ENCODE measurements at places on chromosomes 2 and 18.

DNA sequence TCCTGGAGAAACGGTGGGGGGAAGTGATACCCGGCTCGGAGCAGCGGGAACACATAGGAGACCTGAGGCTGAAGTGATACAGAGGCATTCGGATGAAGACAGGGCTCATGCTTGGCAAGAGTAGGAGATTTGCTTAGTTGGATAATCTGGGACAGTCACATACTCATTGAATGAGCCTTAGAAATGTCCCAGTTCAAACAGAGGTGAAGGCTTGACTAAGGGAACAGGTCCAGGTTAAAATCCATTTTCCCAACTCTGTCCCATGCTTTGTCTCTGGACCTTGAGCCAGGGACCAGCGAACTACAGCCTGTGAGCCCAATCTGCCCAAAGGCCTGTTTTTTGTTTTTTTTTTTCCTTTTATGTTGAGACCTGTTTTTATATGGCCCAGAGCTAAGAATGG is 1.3 kb downstream of the UGT1A6 start:
- DNase-seq: no peak

DNA sequence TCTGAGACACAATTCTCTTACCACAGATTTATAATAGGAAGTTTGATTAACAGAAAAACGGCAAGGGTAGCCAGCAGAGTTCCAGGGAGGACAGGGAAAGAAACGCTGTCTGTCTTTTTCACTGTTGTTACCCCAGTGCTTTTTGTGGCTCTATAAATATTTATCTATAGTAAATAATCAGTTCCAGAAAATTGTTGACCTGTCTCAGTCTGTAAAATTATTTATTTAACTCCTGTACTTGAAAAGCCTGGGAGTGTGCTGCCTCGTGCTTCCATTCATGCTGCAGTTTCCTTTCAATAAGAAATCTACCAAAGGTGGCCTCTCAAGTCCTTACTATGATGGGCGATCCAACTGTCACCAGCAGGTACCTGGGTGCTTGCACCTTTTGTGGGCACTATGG is 102.9 kb downstream of the ETAA1 start:
- DNase-seq: no peak

DNA sequence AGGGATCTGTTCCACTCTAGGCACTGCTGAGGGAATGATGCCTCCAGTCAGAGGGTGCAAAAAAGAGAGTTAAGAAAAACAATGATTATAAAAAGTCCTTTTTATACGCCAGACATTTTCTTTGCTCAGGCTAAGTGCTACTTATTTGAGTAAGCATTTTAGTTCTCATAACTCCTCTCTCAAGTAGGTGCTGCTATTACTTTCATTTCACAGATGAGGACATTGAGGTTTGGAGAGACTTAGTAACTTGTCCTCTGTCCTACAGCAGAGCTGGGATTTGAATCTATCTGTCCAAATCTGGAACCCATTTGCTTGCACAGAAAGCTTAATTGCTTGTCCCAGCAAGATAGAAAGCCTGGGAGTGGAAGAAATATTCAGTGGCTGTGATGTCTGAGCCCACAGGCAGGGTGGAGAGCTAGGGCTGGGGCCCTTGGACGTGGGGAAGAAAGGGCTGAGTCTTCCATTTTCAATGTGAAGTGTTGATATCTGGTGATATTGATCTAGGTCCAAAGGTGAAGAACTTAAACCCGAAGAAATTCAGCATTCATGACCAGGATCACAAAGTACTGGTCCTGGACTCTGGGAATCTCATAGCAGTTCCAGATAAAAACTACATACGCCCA is 5.8 kb downstream of the IL37 start:
- DNase-seq: no peak

DNA sequence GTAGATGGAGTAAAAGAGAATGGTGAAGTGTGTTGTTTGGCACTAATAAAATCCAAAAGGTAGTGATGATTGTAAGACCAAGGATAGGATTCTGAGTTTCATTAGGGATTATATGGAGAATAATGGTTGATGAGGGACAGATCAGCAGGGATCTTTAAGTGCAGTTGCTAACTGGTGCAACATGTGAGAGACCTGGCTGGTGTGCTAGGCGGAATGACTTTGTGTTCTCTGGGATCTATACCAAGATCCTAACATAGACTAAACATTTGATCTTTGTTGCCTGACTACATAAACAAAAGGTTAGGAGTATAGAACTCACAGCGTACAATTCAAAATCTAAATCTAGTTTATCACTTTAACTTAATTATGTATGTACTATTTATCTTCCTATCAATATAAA is 135.4 kb downstream of the PTRHD1 start:
- DNase-seq: no peak

- no peak for DNase-seq
Observed at GRCh38 chr18:49866680-49867079, 53.3 kb upstream of the ACAA2 start.

- no peak for DNase-seq
Observed at GRCh38 chr2:145807554-145807953, 1287.6 kb upstream of the ZEB2 start.

- DNase-seq: no peak
Observed at GRCh38 chr2:71064110-71064611, 4.3 kb upstream of the NAGK start.

DNA sequence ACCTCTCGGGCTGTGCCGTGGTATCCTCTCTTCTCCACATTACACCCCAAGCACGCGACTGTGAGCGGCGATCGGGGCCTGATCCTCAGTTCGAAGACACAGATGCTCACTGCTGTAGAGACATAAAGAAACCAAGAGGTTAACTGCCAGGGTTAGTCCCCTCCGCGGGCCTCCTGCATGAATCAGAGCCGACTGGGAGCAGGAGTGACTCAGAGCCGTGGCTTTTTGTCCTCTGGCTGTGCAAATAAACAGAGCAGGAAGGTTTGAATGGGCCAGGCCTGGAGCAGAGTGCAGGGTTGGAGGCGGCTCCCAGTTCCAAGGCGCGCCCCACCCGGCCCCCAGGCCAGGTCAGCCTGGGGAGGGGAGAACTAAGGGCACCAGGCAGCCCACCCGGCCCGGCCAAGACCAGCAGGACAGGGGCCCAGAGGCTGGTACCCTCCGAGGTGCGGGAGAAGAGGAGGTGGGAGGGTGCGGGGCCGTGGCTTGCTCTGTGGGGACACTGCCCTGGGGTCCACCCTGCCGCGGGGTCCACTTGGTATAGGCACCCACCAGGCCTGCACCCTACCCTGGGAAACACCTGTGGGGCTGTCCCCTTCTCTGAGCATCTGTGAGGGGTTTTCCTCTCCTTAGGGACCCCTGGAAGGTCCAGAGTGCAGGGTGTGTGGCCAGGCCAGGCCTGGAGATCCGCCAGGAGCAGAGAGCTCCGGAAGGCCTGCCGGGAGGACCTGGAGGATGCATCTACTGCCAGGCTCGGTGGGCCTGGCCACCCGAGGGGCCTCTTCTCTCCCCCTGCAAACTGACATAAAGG is 16.5 kb downstream of the TWIST2 start:
- DNase-seq: peak; percentile 98

- no peak for DNase-seq
Observed at GRCh38 chr2:10524341-10524740, 76.2 kb upstream of the ODC1 start.

DNA sequence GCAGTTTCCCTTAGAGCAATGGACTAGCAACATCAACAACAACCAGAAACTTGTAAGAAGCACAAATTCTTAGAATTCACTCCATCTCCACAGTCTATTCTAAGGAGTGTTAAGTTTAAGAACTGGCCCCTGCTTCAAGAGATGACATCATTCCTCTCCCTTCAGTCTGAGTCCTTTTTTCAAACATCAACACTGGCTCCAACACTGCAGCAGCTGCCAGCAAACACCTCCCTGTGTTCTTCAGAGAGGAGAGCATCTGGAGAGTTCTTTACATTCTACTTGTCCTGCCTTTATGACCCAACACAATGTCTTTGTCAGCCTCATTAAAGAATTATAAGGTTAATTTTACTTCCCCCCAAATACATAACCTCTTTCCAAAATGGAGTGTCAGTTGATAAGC is 122.3 kb downstream of the HNMT start:
- DNase-seq: no peak

GRCh38 chr2:196278491-196278911 is 107.1 kb upstream of the STK17B start:
- no peak for DNase-seq

DNA sequence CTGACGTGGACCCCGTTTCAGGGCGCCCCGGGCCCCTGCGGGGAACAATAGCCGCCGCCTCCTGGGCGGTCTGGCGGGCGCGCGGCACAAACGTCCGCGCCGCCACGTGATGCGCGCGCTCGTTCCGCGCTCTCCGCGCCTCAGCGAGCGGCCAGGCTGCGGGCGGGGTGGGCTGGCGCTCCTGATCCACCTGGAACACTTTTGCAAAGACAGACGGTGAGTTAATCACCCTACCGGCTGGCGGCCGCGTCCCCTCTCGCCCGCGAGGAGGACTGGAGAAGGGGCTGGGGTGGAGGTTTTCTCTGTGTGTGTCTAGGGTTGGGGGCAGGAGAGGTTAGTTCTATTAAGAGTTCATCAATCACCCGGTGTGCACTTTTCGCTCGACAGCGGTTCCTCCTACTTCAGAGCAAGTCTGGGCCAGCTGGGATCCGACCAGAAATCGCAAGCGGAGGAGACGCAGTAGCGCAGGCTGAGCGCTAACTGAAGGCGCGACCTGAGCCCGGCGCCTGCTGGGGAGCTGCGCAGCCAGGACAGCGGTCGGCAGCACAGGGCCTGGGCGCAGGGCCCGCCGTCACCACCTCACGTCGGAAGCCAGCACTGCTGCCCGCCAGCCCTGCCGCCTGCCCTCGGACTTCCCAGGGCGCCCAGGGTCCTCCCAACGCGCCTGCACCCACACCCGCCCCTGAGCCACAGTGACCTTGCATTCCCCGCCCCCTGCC is 10.3 kb upstream of the HOXD1 start:
- DNase-seq: no peak

DNA sequence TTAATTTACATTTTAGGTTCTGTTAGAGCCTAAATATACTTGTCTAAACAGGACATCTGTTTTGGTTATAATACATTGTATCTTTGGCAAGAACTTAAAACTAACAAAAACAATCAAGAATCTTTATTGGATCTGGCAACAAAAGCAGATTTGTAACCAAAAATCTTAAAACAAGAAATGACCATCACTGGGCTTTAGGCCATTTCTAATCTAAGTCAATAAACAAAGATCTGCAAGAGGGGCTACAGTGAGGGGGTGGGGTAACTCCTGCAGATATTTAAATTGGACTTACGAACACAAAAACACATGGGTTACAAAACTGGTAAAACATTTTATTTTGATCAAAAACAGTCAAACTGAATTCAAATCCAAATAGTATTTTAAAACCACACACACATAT is 77.3 kb downstream of the SRBD1 start:
- DNase-seq: no peak

DNA sequence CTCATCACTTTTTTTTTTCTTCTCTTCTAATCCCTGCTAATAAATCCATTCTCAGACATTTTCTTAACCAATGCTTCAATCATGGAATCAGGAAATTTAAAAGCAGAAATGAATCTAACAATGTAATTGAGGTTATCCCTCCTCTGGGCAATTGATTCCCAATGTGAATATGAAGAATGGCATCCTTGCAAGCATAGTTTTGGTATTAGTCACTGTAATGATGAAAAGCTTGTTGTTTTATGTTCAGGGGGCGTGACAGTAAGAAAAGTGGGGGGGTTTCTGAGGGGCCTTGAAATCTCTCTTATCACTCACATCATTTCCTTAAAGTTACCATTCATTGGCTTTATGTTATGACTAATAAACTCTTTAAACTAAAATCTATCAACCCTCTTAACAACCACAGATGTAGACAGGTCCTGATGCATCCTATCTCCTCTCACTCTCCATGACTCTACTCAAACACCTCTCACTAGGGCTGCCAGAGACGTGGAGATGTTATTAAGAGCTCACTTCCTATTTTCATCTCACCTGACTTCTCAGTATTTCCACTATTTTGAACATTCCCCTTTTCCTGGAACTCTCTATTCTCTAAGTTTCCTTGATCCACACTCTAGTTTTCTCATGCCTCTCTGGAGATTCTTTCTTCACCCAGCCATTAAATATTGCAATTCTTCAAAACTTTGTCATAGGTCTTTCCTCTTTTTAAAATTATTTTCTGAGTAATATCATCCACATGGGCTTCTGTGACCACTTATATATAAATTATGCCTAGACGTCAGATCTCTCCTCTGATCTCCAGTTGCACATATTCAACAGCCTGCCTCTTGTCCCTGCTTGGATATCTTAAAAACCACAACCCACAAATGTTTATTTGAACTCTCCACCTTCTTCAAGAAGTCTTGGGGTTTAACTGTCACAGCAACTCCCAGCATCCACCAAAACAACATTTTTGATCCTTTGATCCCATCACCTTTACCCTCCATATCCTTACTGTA is 332.9 kb downstream of the CDH2 start:
- peak; percentile 18 for DNase-seq

- no peak for DNase-seq
Observed at GRCh38 chr2:132701810-132702209, 31.8 kb upstream of the LYPD1 start.

GRCh38 chr2:45909677-45910191 is 258.3 kb downstream of the PRKCE start:
- DNase-seq: no peak

DNA sequence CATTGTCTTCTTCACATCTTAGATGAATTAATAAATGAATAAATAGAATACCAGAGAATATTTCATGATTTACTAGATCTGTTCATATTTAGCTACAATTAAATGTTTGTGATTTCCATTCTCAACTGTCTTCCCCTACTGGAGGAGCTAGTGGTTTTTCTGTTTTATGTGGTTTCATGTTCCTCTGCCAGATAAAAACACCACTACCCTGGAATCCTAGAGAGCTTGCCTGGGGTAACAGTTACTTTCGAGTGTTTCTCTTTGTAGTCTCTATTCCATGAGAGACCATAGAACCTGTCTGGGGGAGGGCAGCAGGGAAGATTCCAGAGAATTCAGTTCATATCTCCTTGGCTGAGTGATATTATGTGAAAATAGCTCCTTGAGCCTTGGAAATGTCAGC is 349.2 kb downstream of the INSIG2 start:
- no peak for DNase-seq

DNA sequence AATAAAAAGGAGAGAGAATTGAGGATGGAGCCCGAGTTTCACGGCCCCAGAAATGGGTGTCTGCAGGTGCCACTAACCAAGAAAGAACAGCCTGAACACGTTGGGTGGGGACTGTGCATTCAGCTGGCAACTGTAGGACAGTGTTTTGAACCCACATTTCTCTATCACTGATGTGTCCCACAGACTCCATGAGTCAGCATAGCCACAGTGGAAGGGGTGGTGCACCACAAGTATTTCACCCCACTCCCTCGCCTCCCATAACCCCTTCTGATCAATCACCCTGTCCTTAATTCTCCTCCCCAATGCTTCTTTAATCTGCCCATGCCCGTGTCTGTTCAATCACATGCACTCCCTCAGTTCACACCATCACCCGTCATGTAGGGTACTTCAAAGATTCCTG is 291.5 kb downstream of the ZNF516 start:
- no peak for DNase-seq

GRCh38 chr2:197700960-197701359 is 4.2 kb upstream of the MARS2 start:
- DNase-seq: no peak

- DNase-seq: no peak
Observed at GRCh38 chr2:145339646-145340045, 819.7 kb upstream of the ZEB2 start.

Data from A549 (cell line).